ENCODE measurements at places on chromosomes 4 and X. TPM values are rescaled to one million over a fixed set of nuclear protein-coding genes. Genes with fewer than 3 reads are reported as not detected.

The MSL3 gene
- 25.5 TPM for total RNA-seq

The SCRG1 gene
- 2.6 TPM for total RNA-seq

DNA sequence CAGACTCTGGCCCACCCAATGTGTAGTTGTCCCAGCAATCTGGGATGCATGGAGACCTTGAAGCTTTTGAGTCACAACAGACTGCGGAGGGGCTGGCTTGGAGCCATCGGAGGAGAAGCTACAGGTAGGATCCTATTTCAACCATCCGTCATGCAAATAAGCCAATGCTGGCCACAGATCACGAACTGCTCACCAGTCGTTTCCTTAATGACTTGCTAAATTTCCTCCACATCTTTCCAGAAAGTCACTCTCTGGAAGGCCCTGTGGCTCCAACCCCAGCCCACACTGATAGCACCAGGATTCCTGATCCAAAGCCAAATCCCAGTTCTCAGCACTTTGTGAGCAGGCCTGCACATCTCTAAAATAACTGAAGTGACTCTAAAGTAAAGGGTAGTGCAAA, 321.3 kb downstream of the RAB28 start:
- H3K27ac ChIP-seq = no peak overlapping the region
- no peak overlapping the region for H3K4me3 ChIP-seq
- H3K27me3 ChIP-seq = no peaks in the 10 kb centered on the region
- H3K36me3 ChIP-seq = no peaks in the 10 kb centered on the region

- H3K36me3 ChIP-seq = no peaks in the 10 kb centered on the region
- H3K4me1 ChIP-seq = no peaks in the 10 kb centered on the region
- H3K4me3 ChIP-seq = no peak overlapping the region
- H3K27me3 ChIP-seq = peaks cover 4% of the 10 kb centered on the region
- DNase-seq = no peak
These were observed 30.6 kb upstream of the CCKAR start for GRCh38 chr4:26520728-26521450.

DNA sequence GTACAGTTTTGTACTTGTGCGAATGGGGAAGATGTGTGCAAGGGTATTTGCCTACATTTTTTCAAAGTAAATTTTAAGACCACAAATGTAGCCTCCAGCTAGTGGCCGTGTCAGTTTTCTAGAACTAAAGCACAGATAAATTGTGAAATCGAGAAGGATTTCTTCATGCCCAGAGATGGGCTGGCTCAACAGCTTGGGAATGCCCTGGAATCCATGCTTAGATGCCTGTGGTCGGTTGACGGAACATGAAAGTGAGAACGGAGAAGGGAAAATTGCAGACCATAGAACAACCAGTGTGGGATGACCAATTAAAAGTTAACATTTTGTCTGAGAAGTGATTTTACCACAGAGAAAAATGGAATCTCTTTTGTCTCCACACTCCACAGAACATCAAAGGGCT, 73.2 kb upstream of the VCX2 start:
- H3K27ac ChIP-seq = no peak overlapping the region
- no peak overlapping the region for H3K4me3 ChIP-seq
- H3K27me3 ChIP-seq = no peaks in the 10 kb centered on the region
- no peaks in the 10 kb centered on the region for H3K4me1 ChIP-seq
- H3K36me3 ChIP-seq = no peaks in the 10 kb centered on the region
- DNase-seq = no peak

Measured in osteocyte (in vitro differentiated cells).